Activated CD8-positive, alpha-beta memory T cell treated with anti-CD3 and anti-CD28 coated beads for 24 hours (primary cell): ENCODE measurements at places on chromosomes 2 and 18.

- no peak for DNase-seq
These were observed 336 bp upstream of the DDX1 start for GRCh38 chr2:15591373-15591691.

DNA sequence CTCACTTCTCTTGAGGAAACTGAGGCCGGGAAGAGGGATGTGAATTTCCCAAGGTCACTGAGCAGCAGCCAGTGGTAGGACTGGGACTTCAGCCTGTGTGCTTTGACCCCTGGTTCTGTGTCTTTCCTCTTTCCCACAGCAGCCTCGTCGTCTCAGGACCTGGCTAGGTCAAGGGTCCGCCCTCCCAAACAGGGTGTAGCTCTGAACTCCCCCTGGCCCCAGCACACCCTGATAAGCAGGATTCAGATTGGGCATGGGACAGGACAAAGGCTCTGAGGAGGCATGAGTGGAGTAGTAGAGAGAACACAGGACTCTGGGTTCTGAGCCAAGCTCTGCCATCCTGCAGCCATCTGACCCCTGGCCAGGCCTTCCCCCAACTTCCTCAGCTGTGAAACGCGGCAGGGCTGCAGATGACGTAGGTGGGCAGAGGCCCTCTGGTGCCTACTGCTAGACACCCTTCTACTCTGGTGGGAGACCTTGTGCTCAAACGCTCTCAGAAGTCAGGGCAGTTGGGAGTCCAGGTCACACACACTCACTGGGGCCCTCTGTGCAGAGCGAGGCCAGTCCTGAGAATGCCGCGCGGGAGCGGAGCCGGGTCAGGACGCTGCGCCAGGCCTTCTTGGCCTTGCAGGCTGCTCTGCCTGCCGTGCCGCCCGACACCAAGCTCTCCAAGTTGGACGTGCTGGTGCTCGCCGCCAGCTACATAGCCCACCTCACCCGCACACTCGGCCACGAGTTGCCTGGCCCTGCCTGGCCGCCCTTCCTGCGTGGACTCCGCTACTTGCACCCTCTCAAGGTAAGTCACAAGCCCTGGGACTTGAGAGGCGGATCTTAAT lies 984 bp downstream of the TCF23 start:
- no peak for DNase-seq

- no peak for DNase-seq
These were observed 1105.8 kb upstream of the NXPH2 start for GRCh38 chr2:139885921-139886498.

DNA sequence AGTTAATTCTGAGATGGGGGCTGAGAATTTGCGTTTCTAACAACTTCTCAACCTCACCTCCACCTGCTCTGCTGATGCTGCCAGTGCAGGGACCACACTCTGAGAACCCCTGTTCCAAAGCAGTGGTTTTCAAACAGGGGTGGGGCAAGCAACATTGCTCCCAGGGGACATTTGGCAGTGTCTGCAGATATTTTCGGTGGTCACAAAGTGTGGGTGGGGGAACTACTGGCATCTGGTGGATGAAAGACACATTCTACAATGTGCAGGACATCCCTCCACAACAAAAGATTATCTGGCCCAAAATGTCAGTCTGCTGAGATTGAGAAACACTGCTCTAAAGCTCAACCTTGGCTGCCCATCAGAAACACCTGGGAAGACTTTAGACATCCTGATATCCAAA lies 188.7 kb upstream of the SATB2 start:
- no peak for DNase-seq

DNA sequence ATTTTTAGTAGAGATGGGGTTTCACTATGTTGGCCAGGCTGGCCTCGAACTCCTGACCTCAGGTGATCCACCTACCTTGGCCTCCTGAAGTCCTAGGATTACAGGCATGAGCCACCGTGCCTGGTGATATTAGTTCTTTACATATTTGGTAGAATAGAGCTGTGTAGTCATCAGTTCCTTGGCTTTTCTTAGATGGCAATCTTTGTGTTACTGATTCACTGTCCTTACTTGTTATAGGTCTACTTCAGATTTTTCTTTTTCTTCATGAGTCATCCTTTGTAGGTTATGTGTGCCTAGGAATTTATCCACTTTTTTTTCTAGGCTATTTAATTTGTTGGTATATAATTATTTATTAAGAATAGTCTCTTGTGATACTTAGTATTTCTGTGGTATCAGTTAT lies 30.3 kb upstream of the ZSWIM2 start:
- no peak for DNase-seq

- no peak for DNase-seq
These were observed 18.7 kb downstream of the DPP10 start for GRCh38 chr2:114461116-114461515.

DNA sequence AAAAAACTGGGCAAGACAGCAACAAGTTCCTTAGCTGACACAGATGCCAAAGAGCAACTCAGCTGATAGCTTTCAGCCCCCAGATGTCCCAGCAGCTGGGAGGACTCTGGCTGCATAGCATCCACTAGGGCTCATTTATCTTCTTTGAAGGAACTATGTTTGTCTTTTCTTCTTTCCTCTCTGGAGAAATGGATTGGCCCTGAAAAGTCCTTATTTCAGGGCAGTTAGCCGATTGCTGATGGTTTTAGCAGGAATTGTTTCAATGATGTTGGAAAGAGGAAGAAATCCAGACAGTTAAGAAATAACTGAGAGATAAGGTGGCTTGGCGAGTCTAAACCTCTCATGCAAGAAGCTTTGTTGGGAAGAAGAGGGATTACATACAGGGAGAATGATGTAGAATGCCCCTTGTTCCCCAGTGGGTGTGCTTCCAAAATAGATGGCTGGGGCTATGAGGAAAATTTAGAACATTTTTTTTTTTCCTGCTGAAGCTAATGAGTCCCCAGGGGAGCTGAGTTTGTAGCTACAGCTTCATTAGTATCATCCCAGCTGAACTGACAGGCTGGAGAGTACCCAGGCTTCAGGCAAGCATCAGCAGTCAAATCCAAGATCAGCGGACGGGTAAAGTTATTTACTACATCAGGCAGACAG lies 33.6 kb upstream of the SERPINE2 start:
- DNase-seq, result no peak
